ENCODE measurements at places on chromosomes 6 and 20.

DNA sequence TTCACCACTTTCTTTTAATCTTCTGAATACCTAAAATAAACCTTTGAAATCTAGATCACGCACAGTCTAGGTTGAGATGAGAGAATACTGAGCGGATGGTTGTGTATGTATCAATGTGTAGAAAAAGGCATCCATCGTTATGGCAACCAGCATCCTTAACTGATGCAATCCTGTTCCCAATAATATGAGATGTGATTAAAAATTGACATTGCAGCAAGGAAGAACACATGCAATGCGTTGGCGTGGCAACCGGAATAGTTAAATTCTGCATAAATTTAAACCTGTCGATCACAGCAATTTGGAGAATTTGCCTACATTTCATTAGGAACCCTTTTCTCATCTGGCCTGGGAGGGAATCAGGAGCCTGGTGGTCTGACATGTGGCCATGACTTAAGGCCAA lies 1.3 kb upstream of the L3MBTL1 start:
- DNase-seq = no peak

DNA sequence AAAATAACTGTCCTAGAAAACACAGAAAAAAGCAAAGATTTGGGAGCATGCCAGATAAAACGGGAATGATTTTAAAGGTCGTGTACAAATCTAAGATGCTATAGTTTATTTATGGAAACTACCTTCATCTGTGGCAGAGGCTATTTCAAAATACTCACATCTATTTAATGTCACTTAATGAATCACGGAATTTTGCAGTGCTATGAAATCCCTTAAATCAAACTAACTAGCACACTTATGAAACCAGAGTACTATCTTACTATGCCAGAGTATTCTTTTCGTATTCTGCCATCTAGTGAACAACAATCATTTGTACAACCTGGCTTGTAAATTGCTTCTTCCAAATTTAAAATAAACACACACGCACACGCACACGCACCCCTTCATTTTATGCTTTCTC lies 77.9 kb upstream of the BMP5 start:
- no peak for DNase-seq

- DNase-seq = no peak
These were observed 50.9 kb upstream of the FAM184A start for GRCh38 chr6:119129148-119129967.

DNA sequence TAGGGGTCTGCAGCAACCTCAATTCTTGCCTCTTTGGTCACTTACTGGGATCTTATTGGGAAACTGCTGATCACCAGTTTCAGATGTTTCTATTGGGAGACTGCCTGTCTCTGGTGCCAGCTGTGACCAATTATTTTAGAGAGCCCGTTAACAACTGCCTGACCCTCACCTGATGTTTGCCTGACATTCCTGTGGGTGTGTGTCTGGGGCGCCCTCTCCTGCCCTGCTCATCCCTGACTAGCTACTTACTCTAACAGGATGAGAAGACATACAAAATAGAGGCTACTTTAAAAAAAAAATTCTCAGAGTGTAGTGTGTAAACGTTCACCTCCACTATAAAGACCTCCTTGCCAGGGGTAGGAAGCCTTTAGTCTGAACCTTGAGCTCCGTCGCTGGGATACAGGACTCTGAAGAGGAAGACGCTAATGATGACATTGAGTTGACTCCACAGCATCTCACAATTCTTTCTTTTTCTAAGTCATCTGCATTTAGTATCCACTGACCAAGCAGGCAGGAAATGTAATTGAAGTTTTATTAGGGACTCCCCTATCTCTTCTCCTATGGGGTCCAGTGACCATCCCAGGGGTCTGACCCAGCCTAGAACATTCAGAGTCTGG lies 54.6 kb upstream of the DDR1 start:
- DNase-seq = no peak

All from effector CD4-positive, alpha-beta T cell (primary cell).